ENCODE measurements at places on chromosomes 16 and 17. TPM values are rescaled to one million over a fixed set of nuclear protein-coding genes. Genes with fewer than 3 reads are reported as not detected.

DNA sequence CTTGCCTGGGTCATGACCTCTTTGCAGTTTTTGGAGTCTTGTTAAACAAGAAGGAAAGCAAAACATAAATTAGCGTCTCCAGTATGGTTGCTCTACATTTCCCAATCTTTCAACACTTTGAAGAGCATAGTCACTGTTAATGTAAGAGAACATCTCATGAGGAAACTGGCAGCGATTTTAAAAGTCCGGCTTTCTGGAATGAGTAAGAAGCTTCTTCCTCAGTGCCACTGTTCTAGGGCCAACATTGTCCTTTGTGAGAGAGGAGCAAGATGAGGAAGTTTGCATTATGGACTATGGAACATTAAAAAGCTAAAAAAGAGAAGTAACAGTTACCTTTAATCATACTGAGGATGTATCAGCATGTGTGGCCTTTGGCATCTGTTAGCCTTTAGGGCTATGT lies 73.1 kb downstream of the WNT3 start:
- no peak for DNase-seq
- H3K27ac ChIP-seq: no peak overlapping the region

The GALK1 gene
- 38.5 TPM for total RNA-seq

The KRTAP17-1 gene
- total RNA-seq: not detected

DNA sequence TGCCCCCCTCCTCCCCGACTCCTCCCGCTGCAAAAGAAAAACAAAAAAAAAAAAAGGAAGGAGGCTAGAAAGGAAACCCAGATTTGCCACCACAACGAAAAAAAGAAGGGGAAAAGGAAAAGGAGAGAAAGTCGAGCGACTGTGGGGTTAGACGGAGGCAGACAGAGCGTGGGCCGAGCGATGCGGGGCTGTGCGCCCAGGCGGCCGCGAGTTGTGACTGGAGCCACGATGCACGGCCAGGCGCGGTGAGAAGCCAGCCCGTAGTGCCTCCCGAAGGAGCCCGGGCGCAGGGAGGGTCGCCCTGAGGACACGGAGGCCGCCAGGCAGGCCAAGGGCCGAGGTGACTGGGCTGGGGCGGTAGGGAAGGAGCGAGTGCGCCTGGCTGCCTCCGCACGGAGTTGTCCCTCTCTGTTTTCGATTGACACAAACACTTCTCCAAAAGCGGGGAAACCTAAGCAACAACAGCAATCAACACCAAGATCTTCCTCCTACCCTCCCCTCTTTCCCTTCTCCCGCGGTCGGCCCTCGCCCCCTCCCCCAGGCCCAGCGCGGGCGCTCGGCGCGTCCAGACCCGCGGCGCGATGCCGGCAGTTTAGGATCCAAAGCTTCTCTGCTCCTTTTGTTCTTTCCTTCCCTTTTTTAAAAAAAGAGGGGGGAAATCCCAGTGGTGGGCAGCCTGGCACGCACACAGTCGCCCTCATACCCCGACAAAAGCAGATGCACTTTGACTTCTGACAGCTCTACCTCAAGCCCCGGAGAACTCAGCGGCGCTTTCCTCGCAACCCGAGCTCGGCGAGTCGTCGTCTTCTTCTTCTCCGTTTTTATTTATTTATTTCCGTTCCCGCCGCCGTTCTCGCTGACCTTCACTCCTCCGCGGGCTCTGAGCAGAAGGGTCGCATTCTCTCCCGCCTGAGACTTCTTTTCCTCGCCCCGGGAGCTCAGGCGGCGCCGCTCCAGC lies at the start of gene LHX1:
LHX1 (plus strand) TSS at position 475 of the 958 bp plus-strand sequence. CDS start 723 bp downstream, outside the sequence.
- H3K27me3 ChIP-seq: peaks cover 70% of the 10 kb centered on the region
- no peak within 1 kb of the TSS for H3K27ac ChIP-seq
- no peaks in the 10 kb centered on the region for H3K4me1 ChIP-seq

DNA sequence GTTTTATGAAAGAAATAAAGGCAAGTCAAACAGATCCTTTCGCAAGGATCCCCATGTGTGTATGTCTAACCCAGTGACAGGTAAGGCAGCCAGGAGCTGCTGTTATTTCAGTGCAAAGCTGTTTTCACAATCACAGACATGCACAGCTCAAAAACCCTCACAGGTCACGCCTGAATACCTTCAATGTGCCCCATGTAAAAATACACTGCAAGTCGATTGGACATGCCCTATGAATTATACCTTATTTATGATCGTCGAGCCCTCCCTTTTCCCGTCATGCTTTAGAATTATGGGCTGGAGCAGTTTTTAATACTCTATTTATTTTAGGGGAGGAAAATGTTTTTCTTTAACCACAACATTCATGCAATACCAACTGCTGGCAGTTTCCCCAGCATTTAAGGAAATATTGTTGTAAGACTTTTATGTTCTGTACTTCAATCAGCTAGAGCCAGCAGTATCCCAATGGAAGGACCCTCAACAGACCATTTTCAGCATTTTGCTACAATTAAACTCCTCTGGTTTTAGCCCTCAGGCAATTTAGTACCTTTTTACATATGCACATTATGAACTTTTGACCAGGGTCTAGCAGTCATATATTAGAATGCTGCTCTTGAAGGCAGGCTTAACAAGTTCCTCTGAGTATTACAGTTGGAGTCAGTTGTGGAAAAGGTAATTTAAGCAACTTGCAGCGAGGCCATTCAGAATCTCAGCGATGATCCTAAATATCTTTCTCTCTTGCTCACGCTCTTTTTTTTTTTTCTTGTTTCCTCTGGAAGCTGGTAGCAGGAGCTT lies 362.2 kb downstream of the WWOX start:
- no peak overlapping the region for H3K4me3 ChIP-seq
- H3K27me3 ChIP-seq: no peaks in the 10 kb centered on the region
- no peak overlapping the region for H3K27ac ChIP-seq

The SLC38A8 gene
- total RNA-seq: not detected

The TM4SF5 gene
- not detected for total RNA-seq

The C17orf67 gene
- total RNA-seq: 2.6 TPM

DNA sequence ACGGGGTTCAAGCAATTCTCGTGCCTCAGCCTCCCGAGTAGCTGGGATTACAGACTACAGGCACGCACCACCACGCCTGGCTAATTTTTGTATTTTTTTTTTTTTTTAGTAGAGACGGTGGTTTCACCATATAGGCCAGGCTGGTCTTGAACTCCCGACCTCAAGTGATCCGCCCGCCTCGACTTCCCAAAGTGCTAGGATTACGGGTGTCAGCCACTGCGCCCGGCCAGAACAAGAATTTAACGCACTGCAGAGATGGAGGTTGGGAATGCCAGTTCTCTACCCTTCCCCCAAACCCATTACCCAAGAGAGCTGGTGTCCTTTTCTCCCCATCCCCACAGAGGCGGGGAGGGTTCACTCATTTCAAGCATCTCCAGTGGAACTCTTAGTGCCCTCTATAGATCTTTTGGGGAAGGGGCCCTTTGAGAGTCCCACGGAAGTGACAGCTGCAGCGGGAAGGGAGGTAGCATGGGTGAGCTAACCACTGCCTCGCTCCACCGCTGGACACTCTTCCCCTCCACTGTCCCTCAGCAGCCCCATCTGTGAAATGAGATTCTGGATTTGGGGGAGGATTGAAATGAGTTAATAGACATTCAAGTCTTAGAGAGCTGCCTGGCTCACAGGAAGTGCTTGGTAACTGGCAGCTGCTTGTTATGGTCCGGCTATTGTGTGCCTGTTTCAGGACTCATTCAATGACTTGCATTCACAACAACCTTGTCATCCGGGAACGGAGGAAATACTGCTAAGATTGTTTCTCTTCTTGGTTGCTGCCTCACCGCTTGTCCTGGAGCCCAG lies 3.5 kb upstream of the UBALD2 start:
- H3K36me3 ChIP-seq: no peaks in the 10 kb centered on the region
- peak overlapping the region; percentile 10 for H3K27ac ChIP-seq
- no peak overlapping the region for H3K4me3 ChIP-seq

The TAT gene
- 0.44 TPM for total RNA-seq

Measured in GM12878 (cell line).